Tongue (tissue), 3 donors: ENCODE measurements at places on chromosomes 2 and 18. TPM values are rescaled to one million over a fixed set of nuclear protein-coding genes. Genes with fewer than 3 reads are reported as not detected.

Gene CHRND
- 34.2 TPM for total RNA-seq

Gene GPR55
- not detected for total RNA-seq

Gene LONRF2
- 5.1 TPM for total RNA-seq

Gene ZNF804A
- total RNA-seq, result 0.41 TPM

Gene EVA1A
- 9.7 TPM for total RNA-seq

Gene IHH
- total RNA-seq, result not detected

Gene DCC
- total RNA-seq, result 5.5 TPM

Gene PLCD4
- total RNA-seq, result 31.0 TPM

Gene INHBB
- 2.8 TPM for total RNA-seq

Gene SOX11
- 15.8 TPM for total RNA-seq

Gene BMP10
- not detected for total RNA-seq

- DNase-seq, result no peak
Measured at GRCh38 chr2:86806059-86806857, 15.5 kb upstream of the CD8A start.

DNA sequence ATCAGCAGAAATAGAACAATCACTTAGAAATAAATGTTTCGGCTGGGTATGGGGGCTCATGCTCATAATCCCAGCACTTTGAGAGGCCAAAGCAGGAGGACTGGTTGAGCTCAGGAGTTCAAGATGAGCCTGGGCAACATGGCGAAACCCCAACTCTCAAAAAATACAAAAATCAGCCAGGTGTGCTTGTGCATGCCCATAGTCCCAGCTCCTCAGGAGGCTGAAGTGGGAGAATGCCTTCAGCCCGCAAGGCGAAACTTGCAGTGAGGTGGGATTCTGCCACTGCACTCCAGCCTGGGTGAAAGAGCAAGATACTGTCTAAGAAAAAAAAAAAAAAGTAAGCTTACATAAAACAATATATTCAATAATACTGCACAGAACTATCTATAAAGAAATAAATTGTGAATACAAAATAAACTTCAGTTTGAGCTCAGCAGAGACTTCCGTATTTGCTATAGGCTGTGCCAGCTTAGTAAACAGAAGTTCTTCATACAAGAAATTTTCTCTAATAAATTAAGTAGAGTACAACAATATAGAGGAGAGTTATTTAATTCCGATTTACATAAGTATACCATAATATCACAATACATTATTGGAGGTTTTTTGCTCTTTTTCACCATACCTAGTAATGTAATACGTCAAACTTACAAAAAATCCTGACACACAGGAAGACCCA, 43.6 kb downstream of the SRBD1 start:
- no peak for DNase-seq

DNA sequence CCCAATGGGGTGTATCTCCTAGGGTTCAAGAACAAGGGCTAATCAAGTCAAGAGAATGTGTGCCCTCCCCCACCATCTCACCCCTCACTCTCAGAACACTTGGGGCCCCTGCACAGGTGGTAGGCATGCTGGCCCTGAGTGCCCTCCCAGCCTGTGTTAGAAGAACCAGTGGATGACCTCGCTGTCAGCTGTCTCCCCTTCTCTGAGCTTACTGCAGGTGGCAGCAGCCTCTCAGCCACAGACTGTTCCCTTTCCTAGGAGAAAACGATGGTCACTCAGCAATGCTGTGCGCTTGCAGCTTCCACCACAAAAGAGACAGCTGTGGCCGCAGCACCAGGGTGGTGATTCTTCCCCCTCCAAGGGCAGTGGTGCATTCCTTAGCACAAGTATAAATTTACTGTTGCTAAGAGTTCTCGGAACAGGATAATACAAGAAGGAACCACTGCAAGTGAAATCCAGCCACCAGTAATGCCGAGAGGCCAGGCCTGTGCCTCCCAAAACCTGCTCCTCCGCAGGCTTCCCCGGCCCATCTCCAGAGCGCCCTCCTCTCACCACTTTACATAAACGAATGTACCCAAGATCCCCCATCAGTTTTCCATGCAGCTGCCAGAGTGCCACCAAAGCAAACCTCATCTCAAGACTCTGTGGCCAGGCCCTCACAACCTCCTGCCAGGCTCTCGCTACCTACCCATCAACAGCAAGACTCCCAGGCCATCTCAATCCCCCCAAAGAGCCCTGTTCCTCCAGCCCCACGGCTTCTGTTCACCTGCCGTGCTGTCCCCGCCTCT, 935 bp upstream of the RAMP1 start:
- DNase-seq, result peak; percentile 88

- no peak for DNase-seq
Measured at GRCh38 chr2:241300000-241300399, 15.5 kb downstream of the HDLBP start.

DNA sequence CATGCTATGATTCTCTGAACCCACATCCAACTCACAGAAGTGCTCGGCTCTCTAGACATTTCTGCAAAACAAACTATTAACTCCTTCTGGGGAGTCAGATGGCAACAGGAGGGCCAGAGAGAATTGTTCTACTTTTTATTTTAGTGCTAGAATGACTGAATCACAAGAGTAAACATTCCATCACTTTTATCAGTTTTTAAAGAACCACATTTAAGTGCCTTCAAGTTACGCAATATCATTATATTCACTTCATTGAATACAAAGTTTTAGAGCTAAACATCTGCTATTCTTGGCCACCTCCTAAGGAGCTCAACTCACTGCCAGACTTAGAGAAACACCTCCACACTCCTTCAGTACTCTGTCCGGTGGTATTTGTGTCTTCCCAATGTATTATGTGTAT, 22.4 kb downstream of the B4GALT6 start:
- DNase-seq, result no peak

- no peak for DNase-seq
Measured at GRCh38 chr18:26771524-26771923, 94.0 kb downstream of the AQP4 start.

- DNase-seq, result no peak
Measured at GRCh38 chr2:29047083-29047845, 27.1 kb downstream of the PCARE start.

GRCh38 chr2:75541430-75541829, 19.3 kb downstream of the EVA1A start:
- DNase-seq, result no peak

DNA sequence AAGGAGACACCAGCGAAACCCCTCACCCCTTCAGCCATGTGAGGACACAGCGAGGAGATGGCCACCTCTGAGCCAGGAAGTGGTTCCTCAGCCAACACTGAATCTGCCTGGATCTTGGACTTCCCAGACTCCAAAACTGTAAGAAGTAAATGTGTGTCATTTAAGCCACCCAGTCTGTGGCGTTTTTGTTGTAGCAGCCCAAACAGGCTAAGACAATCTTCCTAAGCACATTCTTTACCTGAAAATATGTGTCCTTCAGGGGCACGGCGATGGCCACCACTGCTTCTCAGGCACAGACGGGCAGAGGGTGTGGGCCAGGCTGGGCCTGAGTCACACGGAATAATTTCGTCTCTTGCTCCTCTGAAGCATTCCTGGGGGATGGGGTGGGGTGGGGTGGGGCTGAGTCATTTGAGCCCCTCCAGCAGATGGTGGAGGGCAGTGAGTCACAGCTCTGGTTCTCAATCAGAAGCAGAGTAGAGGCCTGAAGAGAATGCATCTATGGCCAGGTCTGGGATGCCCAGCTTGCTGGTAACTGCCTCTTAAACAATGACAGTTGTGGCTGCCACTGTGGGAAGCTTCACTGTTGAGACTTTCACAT, 142.4 kb downstream of the CAPN13 start:
- peak; percentile 67 for DNase-seq

- DNase-seq, result no peak
Measured at GRCh38 chr2:135756692-135757091, 15.0 kb downstream of the UBXN4 start.

- peak; percentile 82 for DNase-seq
Measured at GRCh38 chr2:70143314-70144150, 47.3 kb downstream of the C2orf42 start.

GRCh38 chr2:218798767-218799504, 17.0 kb downstream of the CYP27A1 start:
- no peak for DNase-seq

DNA sequence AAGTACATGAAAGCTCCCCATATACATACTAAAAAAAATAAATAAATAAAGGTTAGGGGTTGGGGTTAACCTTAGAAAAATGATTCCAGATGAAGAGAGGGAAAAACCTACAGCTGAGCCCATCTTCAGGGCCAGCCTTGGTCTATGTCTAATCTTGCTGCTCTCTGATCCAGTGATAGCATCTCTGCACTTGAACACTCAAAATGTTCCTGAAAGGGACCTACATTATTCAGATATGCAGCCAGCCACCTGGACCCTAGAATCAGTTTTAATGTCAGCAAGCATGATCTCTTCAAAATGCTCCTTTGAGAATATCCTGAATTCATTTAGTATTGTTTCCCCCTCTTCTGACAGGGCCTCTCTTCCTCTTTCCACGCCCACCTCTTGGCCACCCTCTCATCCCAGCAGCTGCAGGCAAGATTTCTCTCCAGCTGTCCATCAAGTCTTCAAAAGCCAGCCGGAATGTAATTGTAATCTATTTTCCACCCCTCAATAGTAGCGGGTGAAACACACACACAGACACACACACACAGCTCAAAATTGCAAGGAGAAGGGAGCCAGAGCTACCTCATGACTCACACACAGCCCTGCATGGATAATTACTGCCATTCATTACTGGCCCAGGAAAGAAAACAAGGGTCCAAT, 135.5 kb downstream of the MYO3B start:
- DNase-seq, result peak; percentile 76

- DNase-seq, result no peak
Measured at GRCh38 chr2:171553858-171554257, 31.6 kb downstream of the CYBRD1 start.

DNA sequence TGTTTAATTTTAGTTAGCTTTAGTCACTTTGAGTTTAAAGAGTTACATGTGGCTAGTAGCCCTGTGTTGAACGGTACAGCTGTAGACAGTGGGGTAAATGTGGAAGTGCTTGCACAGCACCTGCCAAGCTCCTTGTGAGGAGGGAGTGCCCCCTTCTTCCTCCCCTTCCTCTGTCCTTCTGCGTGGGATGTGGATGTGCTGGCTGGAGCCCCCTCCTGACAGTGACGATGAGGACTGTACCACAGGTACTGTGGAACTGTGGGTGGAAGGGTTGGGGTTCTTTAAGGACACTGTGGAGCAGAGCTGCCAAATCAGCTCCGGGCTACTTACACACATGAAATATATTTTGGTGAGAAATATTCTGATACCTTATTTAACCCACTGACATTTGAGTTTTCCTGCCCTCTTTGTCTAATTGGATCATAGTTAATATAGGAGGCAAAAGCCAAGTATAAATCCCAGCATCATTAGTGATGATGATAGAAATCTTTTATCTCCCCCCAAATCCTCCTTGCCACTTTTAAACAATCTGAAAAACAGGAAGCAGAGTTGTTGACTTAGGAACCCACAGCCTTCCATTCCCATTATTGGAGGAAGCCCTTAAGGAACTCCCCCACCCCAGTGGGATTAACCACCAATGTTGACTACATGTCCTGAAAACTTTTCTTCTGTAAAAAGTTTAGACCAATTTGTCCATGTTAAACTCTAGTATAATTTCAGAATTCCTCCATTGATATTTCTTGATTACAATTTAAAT, 181.3 kb downstream of the PTPRM start:
- DNase-seq, result no peak

DNA sequence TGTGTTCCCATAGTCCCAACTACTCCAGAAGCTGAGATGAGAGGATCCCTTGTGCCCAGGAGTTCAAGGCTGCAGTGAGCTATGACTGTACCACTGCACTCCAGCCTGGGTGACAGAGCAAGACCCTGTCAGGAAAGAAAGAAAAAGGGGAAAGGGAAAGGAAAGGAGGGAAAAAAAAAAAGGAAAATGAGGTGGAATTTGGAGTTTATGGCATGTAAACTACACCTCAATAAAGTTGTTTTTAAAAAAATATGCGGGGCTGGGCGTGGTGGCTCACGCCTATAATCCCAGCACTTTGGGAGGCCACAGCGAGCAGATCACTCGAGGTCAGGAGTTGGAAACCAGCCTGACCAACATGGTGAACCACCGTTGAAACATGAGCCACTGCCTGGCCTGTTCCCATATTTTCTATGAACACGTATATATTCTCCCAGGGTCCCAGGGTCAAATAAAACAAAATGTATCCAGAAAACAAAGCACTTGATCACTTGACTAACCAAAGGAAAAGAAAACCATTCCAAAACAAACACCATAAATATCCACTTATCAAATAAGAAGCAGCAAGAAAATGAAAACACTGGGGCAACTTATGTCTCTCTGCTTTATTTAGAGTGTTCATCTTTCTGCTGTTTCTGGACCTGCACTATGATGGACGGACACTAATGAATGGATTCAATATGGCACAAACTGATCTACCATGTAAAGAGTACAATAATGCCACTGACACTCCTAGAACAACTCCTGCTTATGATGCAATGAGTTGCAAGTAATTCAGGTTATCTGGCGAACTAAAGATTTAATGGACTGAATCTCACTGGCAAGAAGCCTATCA, 56.8 kb downstream of the ASXL2 start:
- DNase-seq, result no peak

DNA sequence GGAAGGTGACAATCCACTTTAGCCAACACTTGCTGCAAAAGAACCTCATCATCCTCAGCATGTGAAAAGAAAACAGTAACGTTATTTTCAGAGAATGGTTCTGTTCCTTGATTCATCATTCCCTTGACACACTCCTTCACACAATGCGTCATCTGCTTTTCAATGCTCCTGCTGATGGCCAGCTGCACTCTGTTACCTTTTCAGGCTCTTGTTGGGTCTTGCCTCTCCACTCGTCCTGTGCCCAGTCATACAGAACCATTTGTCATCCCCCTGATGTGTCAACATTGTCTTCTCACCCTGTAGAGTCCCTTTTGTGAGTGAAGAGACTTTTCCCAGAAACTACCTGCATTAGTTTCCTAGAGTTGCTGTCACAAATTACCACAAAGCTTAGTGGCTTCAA, 12.2 kb upstream of the DTNA start:
- no peak for DNase-seq

DNA sequence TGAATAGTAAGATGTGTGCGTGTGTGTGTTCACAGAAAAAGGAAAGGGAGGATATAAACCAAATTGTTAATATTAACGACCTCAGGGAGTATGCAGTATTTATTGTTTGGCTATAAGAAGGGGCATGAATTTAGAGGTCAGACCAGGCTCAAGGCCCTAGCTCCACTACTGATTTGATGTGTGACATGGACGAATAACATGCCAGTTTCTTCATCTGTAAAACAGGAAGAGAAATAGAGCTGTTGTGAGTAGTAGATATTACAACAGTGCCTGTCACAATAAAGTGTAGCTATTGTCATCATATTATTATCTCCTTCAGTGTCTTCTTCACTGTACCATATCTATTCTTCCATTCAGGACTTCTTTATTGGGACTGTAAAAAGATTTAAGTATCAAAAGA, 4.1 kb upstream of the MAT2A start:
- DNase-seq, result no peak

DNA sequence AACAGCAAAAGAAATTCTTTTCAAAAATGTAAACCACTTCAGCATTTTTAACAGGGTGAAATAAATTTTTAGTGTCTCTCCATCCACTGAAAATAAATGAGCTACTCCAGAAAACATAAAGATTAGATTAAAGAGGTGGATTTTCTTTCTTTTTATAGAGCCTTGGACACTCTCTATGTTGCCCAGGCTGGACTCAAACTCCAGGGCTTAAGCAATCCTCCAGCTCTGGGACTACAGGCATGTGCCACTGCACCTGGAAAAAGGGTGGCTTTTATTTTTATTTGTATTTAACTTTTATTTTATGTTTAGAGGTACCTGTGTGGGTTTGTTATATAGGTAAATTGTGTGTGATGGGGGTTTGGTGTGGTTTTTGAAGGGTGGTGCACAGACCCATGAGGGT, 19.9 kb downstream of the ITGB6 start:
- no peak for DNase-seq
